Activated CD4-positive, alpha-beta T cell treated with anti-CD3 and anti-CD28 coated beads, Interleukin-2, Interleukin-4, amounts not matched to agents 100 ng/mL and 50 ng/mL, durations not matched to agents 16 hours and 8 hours (primary cell): ENCODE measurements at places on chromosomes 3 and 15.

DNA sequence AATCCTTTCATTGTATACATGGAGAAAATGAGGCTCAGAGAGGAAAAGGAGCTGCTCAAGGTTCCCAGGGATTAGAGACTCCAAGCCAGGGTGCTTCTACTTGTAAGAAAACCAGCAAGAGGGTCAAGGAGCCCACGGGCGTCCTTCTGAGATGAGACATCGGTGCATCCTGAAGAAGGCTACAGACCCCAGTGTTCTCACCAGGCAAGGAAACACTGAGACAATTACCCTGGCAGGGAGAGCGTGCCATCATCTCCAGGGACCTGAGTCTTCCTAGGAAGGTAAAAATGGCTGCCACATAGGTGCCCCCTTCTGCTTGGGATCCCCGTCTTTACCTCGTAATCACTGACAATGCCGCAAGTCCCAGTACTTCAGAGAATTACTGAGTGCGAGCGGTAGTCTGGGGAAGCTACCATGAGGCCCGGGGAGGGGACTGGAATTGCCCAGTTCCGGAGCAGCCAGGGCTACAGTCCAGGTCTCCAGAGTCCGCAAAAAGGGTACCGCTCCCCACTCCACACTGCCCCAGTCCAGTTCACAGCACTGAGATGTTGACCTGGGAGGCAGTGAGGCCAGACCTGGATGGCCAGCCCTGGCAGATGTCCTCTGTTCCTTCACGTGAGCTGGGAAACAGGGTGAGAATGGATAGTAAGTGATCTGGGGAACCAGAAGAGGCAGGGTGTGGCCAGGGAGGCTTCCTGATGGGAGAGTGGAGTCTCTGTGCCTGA, 164.7 kb upstream of the SMAD3 start:
- no peak for DNase-seq

- DNase-seq = no peak
Observed at GRCh38 chr3:30520699-30521098, 85.7 kb upstream of the TGFBR2 start.

DNA sequence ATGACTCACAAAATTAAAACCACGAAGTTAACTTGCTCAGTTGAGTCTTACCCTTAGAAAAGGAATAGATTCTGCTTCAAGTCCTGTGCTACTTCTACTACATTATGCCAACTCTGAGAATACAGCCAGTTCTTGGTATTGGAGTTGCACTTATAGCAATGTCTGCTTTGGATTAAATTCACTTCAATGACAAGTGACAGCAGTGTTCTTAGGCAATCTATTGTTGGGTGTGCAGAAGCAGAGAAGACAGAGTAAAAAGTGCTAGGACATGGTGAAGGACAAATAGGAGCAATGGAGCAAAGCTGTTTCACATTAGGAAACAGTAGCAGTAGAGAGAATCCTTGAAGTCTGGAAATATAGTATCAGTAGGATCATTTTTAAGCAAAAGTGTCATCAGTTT, 713.1 kb downstream of the SI start:
- no peak for DNase-seq

GRCh38 chr3:167941234-167941995, 154.3 kb downstream of the GOLIM4 start:
- no peak for DNase-seq

- no peak for DNase-seq
Observed at GRCh38 chr3:37126856-37127255, 47.5 kb downstream of the LRRFIP2 start.

DNA sequence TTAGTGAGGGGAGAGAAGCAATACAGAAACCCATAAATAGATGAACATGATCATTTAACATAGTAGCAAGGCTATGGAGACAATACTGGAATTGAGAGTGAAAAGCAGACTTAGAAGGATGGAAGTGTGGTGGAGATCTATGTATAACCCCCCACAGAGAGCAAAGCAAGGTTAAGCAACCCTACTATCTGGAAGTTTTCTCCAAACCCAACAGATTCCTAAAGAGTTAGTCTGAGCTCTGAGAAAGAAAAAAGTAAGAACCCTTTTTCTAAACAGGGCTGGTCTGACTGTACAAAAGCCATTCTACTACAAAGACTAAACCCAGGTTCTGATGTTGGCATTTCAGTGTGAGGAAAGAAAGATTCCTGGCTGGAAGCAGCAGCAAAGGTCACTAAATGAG, 153.2 kb downstream of the WNT5A start:
- DNase-seq = no peak

DNA sequence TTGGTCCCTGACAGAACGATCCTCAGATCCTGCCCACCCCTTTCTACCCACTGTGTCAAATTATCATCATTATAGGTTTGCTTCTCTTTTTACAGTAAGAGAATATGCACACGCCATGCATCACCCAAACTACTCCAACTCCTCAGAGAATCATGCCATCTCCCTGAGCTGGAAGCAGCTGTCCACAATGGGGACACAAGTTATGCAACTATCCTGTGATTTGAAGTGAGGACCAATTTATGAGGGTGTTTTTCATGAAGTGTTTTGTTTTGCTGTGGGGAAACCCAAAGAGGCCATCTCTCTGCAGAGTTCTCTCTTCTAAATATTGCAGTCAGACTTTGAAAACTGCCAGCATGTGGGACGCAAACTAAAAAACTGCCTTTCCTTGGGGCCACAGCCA, 35.8 kb upstream of the TNFSF10 start:
- no peak for DNase-seq

DNA sequence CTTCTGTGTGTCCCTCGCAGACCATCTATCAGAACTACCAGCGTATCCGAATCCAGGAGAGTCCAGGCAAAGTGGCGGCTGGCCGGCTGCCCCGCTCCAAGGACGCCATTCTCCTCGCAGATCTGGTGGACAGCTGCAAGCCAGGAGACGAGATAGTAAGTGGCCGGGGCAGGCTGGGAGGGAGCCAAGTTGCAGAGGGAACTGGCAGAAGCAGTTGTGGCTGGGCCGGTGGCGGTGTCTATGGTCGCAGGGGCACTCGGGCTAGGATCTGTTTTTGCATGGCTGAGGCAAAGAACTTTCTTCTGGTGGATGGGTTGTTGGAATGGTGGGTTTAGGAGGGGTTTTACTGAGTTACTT, 10.1 kb downstream of the MCM2 start:
- no peak for DNase-seq

- DNase-seq = no peak
Observed at GRCh38 chr3:128991355-128991895, 2.5 kb downstream of the CFAP92 start.

DNA sequence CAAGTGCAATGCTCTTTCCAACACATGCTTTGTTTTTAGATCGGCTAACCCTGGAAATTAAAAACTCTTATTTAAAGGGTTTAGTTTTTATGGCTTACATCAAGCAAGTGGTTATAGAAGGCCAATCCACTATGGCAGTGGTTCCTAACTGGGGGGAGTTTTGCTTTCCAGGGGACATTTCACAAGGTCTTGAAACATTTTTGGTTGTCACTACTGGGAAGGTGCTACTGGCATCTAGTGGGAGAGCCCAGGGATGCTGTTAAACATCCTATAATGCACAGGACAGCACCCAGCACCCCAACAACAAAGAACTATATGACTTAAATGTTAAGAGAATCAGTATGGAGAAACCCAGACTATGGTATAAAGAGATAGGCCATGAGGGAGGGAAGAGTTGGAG, 439.0 kb downstream of the NTRK3 start:
- DNase-seq = no peak

- DNase-seq = no peak
Observed at GRCh38 chr3:107430214-107430995, 53.2 kb downstream of the CCDC54 start.

DNA sequence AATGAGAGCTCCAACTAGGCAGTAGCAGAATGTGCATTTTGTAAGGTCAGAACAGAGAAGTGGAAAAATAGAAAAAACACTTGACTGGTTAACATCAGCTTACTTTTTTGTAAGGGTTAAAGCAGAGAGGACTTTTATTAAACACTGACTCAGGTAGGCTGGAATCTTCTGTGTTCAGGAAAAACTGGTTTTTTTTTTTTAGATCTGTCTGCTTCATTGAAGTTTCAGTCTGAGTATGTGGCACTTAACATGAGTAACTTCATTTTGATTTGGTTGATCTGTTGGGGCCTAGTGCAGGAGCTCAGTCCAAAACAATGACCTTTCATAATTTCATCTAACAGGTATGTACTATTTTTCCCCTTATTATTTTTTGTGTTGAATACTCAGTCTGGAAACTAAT, 141.1 kb downstream of the DOCK3 start:
- DNase-seq = peak; percentile 4

DNA sequence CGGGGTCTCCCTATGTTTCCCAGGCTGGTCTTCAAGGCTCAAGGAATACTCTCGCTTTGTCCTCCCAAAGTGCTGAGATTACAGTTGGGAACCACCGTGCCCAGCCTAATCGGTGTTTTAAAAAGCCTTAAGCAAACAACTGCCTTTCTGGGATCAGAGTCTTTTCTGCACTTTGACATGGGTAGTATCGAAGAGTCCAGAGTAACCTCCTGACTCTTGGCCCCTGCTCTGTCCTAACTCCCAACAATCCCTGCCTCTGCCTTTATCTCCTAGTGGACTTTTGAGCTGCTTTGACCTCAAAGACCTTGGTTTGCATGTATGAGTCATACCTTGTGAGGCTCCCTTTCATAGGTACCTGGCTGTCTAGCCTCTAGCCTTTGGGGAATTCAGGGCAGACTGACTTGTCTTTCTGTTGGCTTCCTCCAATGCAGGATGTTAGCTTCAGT, 21.0 kb upstream of the HACD2 start:
- DNase-seq = peak; percentile 13
